ENCODE measurements at places on chromosomes 16 and 17.

GRCh38 chr16:17452922-17453321, 17.8 kb downstream of the XYLT1 start:
- no peaks in the 10 kb centered on the region for H3K4me1 ChIP-seq
- no peak for DNase-seq
- no peaks in the 10 kb centered on the region for H3K27me3 ChIP-seq
- H3K36me3 ChIP-seq, result no peaks in the 10 kb centered on the region

- H3K27ac ChIP-seq, result no peak overlapping the region
- H3K27me3 ChIP-seq, result no peaks in the 10 kb centered on the region
- DNase-seq, result no peak
- H3K36me3 ChIP-seq, result no peaks in the 10 kb centered on the region
- H3K4me1 ChIP-seq, result peaks cover 6% of the 10 kb centered on the region
- H3K4me3 ChIP-seq, result no peak overlapping the region
Measured at GRCh38 chr17:73010414-73010813, 82.1 kb downstream of the SLC39A11 start.

DNA sequence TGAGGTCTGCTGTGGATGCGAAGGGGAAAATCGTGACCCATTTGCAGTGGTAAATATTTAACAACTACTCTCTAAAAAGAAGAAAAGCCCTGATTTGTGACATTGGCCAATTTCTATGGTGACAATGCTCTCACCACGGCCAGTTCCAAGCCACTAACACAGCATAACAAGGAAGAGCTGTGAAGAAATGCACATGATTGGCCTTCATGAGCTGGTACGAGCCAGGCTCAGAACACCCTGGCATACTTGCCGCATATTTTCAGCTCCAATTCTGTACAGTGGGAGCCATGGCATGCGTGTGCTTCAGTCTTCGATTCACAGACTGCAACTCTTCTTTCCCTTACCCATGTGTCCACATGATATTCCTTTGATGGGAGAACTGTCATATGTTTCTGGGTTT, 363.9 kb upstream of the CDH5 start:
- H3K4me1 ChIP-seq, result no peaks in the 10 kb centered on the region
- H3K4me3 ChIP-seq, result no peak overlapping the region
- no peak overlapping the region for H3K27ac ChIP-seq
- H3K36me3 ChIP-seq, result no peaks in the 10 kb centered on the region
- no peak for DNase-seq

GRCh38 chr16:85577899-85578598, 35.1 kb upstream of the GSE1 start:
- peaks cover 7% of the 10 kb centered on the region for H3K36me3 ChIP-seq
- no peak for DNase-seq
- no peaks in the 10 kb centered on the region for H3K4me1 ChIP-seq
- no peak overlapping the region for H3K4me3 ChIP-seq
- H3K27me3 ChIP-seq, result no peaks in the 10 kb centered on the region

GRCh38 chr17:66175892-66176291, 16.0 kb downstream of the CEP112 start:
- no peak overlapping the region for H3K27ac ChIP-seq
- no peaks in the 10 kb centered on the region for H3K27me3 ChIP-seq
- no peaks in the 10 kb centered on the region for H3K4me1 ChIP-seq

Data from MCF 10A (cell line).